AG08395 (cell line): ENCODE measurements at places on chromosomes 11 and 22.

GRCh38 chr11:16776711-16777612 lies 38.5 kb downstream of the C11orf58 start:
- peak; percentile 30 for DNase-seq

DNA sequence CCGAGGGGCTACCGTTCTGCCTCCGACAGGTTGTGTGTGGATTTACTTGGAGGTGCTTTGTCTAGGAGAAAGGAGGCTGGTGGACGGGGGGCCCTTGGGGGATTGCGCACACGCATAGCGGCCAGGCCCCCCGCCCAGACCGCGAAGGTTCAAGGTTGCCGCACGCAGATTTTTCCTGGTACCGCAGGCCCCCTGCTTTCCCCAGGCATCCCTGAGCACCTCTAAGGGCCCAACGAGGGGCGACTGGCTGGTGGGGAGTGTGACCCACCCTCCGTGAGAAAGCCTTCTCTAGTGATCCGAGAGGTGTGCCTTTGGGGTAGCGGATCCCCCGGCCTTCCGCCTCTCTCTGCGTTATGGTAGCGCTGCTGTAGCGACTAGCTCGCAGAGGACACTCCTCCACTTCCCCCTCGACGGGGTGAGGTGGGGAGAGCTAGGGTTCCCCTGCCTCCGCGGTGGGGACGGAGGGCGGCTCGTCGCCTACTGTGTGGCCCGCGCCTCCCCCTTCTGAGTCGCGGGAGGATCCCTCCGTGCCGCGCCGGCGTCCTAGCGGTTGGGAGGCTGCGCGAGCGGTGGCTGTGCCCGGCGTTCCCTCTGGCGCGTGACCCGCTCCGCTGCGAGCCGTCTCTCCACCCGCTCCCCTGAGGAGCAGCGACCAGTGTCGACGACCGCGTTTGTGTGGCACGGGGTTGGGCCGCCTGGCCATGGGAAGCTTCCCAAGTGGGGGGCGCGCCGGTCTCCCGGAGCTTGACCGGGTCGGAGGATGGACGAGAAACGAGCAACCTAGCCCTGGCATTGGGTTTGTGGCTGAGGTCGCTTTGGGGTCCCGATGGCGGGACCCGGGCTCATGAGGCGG lies 3900.0 kb upstream of the OR11H1 start:
- DNase-seq: no peak

DNA sequence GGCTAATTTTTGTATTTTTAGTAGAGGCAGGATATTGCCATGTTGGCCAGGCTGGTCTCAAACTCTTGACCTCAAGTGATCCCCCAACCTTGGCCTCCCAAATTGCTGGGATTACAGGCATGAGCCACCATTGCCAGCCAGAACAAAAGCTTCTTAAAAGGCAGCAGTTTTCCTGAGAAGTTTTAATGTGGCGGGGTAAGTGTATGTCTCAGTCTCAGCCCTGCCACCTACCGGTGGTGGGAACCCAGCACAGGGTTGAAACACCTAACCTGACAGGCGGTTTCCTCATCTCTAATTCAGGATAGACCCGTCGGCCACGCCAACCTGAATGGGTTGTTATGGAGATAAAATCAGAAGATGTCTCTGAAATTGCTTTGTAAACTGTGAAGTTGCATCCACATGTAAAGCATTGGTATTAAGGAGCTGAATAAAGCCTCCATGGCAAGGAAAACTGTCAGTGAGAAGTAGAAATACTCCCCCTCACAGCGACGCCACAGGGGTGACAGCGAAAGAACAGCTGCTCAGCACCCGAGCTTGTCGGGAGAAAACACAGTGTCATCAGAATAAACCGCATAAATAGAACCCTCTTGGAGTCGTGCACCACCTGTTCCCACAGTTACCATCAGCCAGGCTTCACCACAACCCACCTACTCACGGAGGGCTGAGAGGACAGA lies 165.9 kb upstream of the NCAM1 start:
- DNase-seq: peak; percentile 53

DNA sequence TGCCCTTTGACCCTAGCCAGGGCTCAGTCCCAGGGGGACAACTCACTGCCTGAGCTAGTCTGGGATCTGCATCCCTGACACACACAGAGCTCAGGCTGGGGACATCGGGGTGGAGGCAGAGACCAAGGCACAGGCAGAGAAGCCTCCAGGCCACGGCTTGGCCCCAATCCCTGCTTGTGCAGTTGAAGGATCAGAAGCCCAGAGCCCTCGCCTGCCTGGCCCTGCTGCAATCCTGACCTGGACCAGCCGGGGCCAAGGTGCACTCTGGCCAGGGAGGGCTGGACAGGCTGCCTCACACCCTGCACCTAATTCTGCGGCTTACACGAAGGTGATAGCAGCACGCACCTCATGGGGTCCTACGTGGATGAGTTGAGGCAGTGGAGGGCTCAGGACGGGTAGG lies 34.6 kb downstream of the WNT7B start:
- DNase-seq: no peak

DNA sequence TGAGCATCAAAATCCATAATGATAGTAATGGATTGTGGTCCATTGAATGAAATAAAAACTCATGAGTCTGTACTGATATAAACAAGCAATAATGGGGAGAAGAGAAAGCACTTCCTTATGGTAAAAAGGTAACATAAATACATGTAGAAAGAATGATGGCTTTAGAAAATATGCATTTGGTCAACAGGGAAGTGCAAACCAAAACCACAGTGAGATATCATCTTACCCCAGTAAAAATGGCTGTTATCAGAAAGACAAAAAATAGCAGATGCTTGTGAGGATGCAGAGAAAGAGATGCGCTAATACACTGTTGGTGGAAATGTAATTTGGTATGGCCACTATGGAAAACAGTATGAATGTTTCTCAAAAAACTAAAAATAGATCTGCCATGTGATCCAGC lies 6.9 kb upstream of the MMP20 start:
- no peak for DNase-seq

- DNase-seq: no peak
These were observed 92.2 kb upstream of the ALKBH3 start for GRCh38 chr11:43788421-43788820.
